ENCODE measurements at places on chromosomes 4 and X.

- no peak for DNase-seq
Measured at GRCh38 chrX:68287419-68287818, 145.9 kb downstream of the OPHN1 start.

DNA sequence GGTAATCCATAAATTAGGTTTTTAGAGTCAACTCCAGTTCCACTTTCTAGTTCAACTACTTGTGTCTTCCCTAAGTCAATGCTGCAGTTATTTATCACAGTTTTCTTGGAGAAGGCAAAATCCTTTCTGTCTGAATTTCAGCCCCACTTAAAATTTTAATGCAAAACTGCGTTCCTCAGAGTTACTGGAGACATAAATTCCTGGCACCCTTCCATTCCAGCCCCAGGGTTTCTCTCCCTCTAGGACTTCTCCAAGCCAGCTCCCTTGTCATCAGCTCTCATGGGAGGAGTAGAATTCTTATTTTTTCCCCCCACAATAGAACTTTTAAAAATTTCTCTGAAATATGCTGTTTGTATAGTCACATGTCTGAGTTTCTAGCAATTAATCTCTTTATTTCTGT lies 50.6 kb upstream of the PHOX2B start:
- DNase-seq, result no peak

DNA sequence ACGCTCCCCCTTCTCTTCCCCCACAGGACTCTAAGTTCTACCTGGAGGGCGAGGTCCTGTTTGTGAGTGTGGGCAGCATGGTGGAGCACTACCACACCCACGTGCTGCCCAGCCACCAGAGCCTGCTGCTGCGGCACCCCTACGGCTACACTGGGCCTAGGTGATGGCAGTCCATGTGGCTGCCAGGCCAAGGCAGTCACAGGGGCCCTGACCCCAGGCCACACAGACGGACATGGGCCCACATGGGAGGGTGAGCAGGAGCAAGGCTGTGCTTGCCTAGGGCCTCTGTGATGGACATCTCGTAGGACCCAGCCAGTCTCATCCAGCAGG lies 10.0 kb upstream of the ADD1 start:
- no peak for DNase-seq

- DNase-seq, result no peak
Measured at GRCh38 chr4:94304365-94304971, 38.2 kb downstream of the HPGDS start.

- peak; percentile 55 for DNase-seq
Measured at GRCh38 chr4:113278324-113278934, 229.0 kb downstream of the ANK2 start.

GRCh38 chrX:10397349-10397748 lies 223.0 kb downstream of the MID1 start:
- no peak for DNase-seq

- DNase-seq, result no peak
Measured at GRCh38 chrX:3529466-3530010, 183.1 kb upstream of the MXRA5 start.

DNA sequence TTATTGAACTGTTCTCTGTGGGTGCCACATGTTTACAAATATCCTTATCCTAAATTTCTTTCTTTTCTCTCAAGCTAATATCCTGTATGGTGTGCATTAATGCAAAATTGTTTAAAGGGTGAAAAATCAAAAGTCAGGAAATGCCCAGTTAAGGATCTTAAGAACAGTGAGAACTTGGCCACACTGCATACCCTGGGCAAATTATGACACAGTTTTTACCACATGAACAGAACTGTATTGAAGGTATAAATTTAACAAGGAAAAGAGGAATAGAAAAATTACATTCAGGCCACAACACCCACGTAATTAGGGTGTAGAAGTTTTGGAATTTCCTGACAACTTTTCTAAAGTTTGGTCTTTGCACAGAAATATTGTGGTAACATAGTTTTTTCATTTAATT lies 94.4 kb upstream of the HCCS start:
- DNase-seq, result no peak

DNA sequence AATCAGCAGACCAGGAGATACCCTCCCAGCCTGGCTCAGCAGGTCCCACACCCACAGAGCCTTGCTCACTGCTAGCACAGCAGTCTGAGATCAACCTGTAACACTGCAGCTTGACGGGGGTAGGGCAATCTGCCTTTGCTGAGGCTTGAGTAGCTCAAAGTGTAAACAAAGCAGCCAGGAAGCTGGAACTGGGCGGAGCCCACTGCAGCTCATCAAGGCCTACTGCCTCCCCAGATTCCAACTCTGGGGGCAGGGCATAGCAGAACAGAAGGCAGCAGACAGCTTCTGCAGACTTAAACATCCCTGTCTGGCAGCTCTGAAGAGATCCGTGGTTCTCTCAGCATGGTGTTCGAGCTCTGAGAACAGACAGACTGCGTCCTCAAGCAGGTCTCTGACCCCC lies 15.1 kb upstream of the GABRA2 start:
- no peak for DNase-seq

DNA sequence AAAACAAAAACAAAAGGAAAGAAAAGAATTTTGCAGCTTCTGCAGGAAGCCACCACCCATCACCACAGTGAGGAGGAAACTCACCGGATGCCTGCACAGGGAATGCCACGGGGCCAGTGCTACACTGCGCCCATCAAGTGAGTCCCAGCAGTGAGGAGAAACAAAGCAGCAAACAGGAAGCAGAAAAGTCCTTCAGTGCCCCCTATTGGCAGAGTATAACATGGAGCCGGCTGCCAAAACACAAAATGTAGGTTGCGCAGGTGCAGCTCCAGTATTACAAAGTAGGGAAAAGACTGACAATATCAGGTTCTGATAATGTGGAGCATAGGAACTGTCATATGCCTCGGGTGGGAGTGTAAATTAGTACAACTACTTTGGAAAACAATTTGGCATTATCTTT lies 23.3 kb upstream of the SCML2 start:
- no peak for DNase-seq

DNA sequence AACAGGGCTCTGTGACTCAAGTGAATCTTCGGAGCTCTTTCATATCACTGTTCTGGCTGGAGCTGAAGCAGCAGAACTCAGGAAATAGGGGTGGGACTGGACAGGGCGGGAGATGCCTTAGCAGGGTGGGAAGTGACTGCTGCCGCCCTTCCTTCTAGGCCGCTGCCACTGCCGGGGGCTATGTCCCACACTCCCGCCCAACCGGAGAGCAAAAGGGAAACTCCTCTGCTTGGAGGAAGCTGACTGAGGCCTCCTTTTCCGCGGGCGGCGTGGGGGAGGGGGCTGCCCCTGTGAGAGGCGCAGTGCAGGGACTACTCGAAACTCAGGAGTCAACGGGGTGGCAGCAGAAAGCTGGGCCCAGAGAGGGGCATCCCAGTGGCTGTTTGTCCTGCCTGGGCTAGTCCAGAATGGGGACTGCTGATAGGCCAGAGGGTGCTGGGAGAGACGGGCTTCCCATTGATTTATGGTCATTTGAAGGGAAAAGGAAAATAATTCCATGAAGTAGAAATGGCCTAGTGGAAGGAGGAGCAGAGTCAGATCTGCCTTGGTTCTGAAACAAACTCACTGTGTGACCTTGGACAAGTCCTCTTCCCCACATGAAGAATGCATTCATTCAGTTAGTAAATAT lies 36.9 kb downstream of the STARD8 start:
- no peak for DNase-seq

DNA sequence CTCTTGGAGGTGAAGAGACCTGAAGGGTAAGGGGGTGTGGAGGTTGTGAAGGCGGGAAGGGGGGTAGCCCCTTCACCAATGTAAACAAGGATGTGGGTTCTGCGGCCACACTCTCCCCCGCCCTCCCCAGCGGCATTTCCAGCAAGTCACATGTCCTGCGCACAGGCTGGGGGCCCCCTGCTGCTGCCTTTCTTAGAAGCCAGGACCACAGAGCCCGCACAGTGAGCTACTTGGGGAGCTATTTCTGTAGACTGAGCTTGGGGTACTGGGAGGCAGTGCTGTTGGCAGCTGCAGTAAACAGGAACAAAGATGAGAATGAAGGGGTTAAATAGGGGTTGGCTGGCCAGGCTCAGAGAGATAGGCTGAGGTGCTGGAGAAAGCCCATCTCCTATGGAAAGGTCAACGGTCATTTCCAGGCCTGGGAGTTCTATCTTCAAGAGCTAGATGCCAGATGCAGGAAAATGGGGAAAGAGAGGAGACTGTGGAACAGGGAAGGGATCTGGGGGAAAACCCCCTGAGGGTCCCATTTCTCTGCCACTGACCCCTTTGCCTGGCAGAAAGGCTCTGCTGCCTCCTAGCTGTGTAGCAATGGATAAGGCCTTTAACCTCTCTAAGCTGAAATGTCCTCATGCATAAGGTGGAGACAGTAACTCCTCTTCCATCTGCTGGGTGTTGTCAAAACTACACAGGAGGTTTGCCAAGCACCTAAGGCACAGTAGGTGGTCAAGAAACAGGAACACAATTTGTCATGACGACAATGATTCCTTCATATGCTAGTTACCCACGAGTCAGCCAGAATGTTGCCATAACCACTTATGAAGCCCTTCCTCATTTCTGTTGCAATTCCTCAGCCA lies 18.5 kb upstream of the PIM2 start:
- DNase-seq, result peak; percentile 57

DNA sequence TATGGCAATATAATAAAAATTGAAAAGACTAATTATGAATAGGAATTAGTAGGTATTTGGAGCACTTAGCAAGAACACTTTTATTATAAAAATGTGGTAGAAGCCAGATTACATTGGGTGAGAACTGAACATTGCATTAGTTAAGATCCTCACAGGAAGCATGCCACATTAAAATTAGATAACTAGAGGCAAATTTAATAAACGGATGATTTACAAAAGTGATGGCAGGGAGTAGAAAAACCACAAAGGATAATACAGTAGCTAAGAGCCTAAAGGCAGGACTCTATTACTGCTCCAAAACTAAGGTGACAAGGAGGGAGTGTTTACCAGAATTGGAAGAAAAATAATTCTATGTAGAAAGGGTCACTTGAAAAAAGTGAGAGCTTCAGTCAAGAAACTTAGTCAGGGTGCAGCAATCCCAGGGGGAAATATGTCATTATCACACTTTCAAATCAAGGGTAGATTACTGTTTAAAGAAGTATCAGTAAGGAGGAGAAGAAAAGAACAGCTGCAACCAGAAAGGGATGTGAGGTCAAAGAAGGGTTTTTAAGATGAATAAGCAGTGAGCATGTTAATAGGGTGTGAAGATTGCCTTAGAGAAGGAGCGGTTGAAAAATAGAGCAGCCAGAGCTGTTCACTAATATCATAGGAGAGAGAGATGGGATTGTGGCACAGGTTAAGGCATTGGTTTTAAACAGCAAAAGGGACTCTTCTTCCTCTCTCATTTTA lies 84.6 kb downstream of the NDST4 start:
- no peak for DNase-seq
